HCT116 (cell line): ENCODE measurements at places on chromosomes 7 and 10. TPM values are rescaled to one million over a fixed set of nuclear protein-coding genes. Genes with fewer than 3 reads are reported as not detected.

GRCh38 chr10:75111907-75112679, 637 bp downstream of the SAMD8 start:
- DNase-seq: peak; percentile 1

GPNMB gene
- total RNA-seq: 2.8 TPM

EPHB6 gene
- total RNA-seq: 12.6 TPM

- no peak for DNase-seq
Observed at GRCh38 chr10:120174491-120174890, 282.0 kb downstream of the SEC23IP start.

- DNase-seq: no peak
Observed at GRCh38 chr7:115136796-115137443, 215.0 kb downstream of the MDFIC start.

UTF1 gene
- total RNA-seq: not detected

DNA sequence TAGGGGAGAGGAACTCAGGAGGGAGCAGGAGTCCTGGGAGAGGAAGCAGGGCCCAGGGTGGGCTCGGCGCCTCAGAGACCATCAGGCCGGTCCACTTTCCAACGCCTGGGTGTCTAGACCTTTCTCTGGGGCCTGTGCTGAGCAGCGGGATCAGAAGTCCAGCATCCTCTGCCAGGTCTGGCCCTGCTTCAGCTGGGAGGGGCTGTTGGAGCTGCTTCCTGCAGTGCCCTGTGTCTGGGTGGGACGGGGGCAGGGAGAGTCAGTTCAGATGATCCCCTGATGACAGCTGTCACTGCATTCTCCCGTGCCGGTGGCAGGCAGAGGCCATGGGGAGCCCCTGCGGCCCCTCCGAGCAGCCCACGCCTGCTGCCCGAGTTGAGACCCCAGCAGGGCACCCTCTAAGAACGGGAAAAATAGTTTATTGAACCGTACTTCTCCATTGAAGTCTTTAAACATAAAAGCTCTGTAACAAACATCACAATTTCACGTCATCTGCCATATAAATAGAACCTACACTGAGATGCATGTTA, 23.3 kb downstream of the AP5Z1 start:
- DNase-seq: no peak

- DNase-seq: no peak
Observed at GRCh38 chr7:54419209-54419608, 123.0 kb upstream of the VSTM2A start.

GRID2IP gene
- total RNA-seq: 3.2 TPM

PLAC9 gene
- not detected for total RNA-seq

DNA sequence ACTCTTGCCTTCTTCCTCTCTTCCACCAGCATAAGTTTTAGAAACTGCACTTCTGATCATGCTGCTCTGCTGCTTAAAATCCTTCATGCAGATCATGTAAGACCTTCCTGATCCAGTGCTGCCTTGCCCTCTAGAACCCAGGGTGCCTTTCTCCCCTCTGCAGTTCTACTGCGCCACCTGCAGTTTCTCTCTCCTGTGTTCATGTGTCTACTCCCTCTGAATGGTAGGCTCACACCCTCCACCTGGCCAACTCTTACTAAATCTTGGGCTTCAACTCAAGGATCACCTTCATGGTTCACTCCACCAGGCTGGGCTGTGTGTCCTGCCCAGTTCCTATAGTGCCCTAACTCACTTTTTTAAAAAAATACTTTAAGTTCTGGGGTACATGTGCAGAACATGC, 174.6 kb upstream of the ITGB1 start:
- DNase-seq: no peak

- DNase-seq: peak; percentile 36
Observed at GRCh38 chr10:4512671-4513240, 313.3 kb upstream of the AKR1E2 start.

COL26A1 gene
- 0.27 TPM for total RNA-seq

DNA sequence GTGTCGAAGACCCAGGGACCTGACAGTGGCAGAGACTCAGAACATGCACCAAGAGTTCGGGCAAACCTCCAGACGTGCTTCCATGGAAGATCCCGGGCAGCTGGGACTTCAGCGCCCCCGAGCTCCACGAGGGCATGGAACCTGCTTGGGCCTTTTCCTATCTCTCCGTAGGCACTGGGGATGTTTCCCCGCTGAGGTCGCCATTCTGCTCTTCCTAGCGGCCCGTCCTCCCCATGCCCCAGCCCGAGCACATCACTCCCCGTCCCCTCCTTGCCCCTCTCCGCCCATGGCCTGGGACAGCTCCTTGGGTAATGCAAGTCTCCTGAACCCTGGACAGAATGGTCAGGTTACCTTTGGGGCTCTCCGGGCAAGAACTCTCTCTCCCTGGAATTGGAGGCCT, 32.3 kb upstream of the SHH start:
- no peak for DNase-seq

DNA sequence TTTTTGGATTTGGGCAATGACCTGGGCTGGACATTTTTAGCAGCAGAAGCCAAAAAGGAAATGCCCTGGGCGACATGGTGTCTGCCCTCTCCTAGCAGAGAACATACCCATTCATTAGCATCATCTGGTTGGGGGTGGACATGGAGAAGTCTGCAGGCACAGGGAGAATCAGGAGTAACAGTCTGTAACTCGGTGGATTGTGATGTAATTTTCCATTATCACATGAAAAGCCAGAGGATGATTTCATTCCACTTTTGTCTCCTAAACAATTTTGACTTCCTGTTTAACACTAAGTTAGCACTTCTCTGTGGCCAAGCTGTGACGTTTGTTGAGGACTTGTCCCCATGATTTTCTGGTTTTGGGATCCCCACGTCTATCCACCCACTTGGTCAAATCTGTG, 153.8 kb upstream of the HABP2 start:
- DNase-seq: no peak

TSPAN33 gene
- total RNA-seq: 22.2 TPM

GRCh38 chr7:151552352-151553028, 32.8 kb upstream of the RHEB start:
- DNase-seq: no peak

IGFBP3 gene
- 4.1 TPM for total RNA-seq

ABCA13 gene
- total RNA-seq: not detected

DNA sequence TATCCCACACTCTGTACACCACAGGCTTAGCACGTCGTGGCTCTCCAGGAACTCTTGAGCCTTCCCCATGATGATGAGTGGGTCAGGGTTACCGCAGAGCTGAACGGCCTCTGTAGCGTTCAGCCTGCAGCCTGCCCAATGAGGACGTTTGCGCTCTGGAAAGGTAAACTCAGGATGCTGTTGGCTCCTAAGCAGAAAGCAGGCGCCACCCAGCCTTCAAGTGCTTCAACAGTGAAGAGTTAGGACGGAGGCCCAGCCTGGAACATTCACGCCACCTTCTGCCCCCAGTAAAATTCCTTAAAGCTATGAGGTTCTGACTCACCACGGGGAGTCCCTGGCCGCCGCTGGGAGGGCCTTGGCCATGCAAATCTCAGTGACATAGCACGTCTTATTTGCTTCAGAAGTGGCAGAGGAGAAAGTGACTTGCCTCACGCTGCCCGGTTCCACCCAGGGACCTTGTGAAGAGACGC, 161.5 kb upstream of the SH2B2 start:
- peak; percentile 79 for DNase-seq

GRCh38 chr7:28195910-28196620, 15.5 kb upstream of the JAZF1 start:
- DNase-seq: no peak

LIPF gene
- total RNA-seq: not detected

- no peak for DNase-seq
Observed at GRCh38 chr7:30911561-30911969, at the start of gene AQP1. Gene AQP1, plus strand, starts transcription at chr7:30911853. Its CDS starts 57 bp downstream, at chr7:30911910.

CCZ1B gene
- 54.5 TPM for total RNA-seq

- DNase-seq: no peak
Observed at GRCh38 chr7:28596245-28596935, 184.1 kb downstream of the CREB5 start.

- DNase-seq: peak; percentile 41
Observed at GRCh38 chr10:104209575-104210198, 22.5 kb downstream of the CFAP43 start.

KRIT1 gene
- total RNA-seq: 32.4 TPM

DNA sequence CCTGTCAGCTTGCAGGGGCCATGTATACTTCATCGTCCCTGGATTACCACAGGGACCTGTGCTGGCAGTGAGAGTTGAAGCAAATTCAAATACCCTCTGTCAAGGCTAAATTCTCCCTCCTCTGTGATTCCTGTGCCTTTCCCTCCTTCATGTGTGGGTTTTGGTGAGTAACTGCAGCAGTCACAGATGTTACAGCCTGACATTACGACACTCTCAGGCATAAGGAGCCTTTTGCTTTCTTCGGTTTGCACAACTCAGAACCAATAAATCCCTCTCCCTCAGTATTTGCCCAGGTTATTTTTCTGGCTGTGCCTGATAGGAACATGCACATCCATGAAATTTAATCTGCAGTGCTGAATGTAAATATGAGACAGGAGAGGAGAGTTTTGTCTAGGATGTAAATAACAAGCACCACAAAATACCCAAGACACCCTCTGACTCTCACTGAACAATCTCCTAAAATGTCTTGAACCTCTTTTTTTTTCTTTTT, 997.2 kb upstream of the GHITM start:
- DNase-seq: no peak

- no peak for DNase-seq
Observed at GRCh38 chr7:41752615-41753014, 49.7 kb upstream of the INHBA start.

DNA sequence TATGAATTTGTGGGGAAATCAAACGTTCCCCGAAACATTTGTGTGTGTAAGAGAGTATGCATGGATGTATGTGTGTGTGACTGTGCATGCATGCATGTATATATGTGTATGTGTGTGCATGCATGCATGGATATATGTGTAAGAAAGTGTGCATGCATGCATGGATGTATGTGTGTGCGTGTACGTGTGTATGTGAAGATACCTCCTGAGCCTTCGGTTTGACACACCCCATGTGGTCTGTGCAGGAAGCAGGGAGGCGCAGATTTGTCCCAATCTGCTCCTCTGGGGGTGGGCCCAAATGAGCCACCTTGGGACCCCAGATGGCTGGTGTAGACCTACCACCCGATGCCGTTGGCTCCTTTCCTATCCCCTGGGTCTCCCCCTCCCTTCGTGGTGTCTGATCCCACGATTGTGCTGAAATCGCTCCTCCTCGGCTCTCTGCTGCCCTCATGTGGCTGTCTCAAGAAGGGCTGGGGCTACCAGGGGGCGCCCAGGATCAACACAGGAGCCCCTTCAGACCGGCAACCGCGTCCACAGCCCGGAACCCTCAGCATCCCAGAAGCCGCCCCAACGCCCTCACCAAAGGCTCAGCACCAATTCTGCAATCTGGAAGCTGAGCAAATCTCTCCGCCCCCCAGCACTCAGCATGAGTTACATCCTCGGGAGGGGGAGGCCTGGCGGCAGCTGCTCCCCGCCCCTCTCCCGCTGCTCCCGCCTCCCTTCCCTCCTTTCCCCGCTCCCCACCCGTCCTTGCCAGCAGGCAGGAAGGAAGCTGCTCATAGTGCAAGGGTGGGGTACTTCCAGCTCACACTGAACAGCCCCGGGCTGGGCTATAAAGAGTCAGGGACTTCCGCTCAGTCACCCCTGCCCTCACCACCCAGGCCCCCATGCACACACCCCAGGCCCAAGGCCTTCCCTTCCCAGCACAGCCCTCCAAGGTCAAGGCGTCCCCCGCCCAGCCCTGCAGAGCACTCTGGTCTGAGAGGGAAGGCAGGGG, 2.3 kb upstream of the NOS3 start:
- no peak for DNase-seq

LRRC18 gene
- not detected for total RNA-seq

GRCh38 chr10:16519908-16520861, 1.5 kb downstream of the C1QL3 start:
- DNase-seq: no peak

GRCh38 chr10:2964632-2965296, 102.6 kb upstream of the PFKP start:
- DNase-seq: no peak

GRCh38 chr7:38273286-38273995, at the start of gene TARP:
Gene TARP, minus strand, starts transcription at chr7:38273636.
- no peak for DNase-seq

DNA sequence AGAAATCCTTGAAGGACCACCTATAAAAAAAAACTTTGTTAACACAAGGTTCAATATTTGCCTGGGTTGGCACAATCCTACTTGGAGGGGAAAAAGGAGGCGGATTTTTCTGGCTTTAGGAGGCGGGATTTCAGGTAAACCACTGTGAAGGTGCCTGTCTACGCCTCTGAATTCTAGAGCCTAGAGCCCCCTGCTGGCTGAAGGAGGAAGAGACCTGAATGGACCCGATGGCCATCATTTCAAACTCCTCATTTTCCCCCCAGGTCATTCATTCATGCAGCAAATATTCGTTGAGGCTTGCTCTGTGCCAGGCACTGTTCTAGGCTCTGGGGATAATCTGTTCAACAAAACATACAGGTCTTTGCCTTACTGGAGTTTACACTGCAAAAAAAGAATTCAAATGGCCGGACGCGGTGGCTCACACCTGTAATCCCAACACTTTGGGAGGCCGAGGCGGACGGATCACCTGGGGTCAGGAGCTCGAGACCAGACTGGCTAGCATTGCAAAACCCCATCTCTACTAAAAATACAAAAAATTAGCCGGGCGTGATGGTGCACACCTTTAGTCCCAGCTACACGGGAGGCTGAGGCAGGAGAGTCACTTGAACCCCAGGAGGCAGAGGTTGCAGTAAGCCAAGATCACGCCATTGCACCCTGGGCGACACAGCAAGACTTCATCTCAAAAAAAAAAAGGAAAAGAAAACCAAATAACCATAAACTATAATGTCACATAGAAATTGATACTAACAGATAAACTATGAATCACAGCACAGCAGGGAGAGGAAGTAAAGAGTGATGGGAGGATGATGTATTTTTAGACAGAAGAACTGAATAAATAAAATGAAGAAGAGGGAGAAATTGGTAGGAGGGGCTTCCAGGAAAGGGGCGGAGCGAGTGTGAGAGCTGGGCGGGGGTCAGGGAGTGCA, 90.1 kb upstream of the NFE2L3 start:
- DNase-seq: peak; percentile 80

DNA sequence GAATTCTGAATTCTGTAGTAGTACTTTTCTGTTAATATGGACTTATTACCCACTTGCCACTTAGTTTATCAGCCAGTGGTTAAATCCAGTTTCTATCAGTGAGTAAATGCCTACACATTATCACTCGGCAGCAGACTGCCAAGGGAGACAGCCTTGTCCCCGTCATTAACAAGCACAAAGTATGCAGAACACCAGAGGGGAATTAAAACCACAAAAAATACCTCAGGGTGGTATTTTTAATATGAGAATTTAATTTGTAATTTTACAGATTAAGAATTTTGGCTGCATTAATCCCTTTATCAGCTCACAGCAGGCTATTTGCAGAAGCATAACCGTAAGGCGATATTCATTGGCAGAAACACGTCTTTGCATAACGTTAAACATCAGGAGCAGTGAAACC, 150.0 kb upstream of the FZD1 start:
- no peak for DNase-seq

- no peak for DNase-seq
Observed at GRCh38 chr10:90417029-90417428, 440.8 kb downstream of the HTR7 start.

GRCh38 chr7:134935701-134936100, 50.6 kb upstream of the AGBL3 start:
- no peak for DNase-seq

GRCh38 chr10:94098896-94099295, 105.2 kb downstream of the PLCE1 start:
- DNase-seq: no peak

PPRC1 gene
- 93.0 TPM for total RNA-seq

MSS51 gene
- total RNA-seq: 1.7 TPM

GRCh38 chr10:37860494-37861190, 3.2 kb upstream of the ZNF248 start:
- DNase-seq: no peak

- DNase-seq: no peak
Observed at GRCh38 chr7:44063894-44064651, 1.3 kb downstream of the PGAM2 start.

- peak; percentile 16 for DNase-seq
Observed at GRCh38 chr10:68327889-68328786, 3.7 kb upstream of the HNRNPH3 start.

CFAP43 gene
- total RNA-seq: 4.0 TPM
